ENCODE measurements at places on chromosomes 5 and 9. TPM values are rescaled to one million over a fixed set of nuclear protein-coding genes. Genes with fewer than 3 reads are reported as not detected.

DNA sequence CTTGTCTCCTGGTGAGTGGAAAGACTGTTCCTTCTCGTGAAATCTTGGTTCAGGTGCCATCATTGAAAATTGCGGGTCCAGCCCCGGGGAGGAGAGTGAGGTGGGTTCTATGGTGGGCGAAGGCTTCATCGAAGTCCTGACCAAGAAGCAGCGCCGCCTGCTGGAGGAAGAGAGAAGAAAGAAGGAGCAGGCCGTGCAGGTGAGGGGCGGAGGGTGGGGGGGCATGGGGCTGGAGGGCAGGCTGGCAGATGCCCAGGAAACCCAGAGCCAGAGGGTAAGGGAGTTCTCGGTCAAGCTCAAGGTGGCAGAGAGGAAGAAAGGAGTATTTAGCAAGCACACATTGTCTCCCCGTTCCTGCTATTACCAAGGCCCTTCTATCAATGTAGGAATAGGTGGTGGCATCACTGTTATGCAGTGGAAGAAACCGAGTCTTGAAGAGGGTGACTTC lies 24.3 kb upstream of the POMT1 start:
- no peaks in the 10 kb centered on the region for H3K36me3 ChIP-seq
- no peaks in the 10 kb centered on the region for H3K27me3 ChIP-seq
- H3K4me1 ChIP-seq: no peaks in the 10 kb centered on the region
- H3K4me3 ChIP-seq: no peak overlapping the region
- peak; percentile 59 for DNase-seq

DNA sequence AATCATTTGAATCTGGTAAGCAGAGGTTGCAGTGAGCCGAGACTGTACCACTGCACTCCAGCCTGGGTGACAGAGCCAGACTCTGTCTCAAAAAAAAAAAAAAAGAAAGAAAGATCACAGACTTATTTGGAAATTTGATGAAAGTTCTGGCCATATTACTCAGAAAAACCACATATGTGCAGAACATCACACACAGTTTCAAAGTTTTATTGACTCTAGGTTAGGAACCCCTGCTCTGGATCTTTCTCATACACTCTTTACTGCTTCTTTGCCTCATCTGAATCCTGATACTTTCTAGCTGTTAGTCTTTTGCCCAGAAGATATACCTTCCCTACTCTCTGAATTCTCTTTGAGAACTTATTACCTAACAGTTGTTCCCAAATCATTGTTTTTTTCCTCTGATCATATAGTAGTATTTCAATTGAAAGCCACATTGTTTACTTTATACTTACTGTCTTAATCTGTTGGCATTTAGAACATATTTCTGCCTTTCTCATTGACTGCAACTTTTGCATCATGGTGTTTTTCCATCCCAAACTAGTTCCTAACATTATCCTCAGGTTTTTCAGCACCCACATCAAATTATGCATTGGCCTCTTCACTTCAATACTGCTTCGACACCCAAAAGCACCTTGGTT lies 68.7 kb downstream of the LNPEP start:
- H3K36me3 ChIP-seq: no peaks in the 10 kb centered on the region
- H3K27ac ChIP-seq: peak overlapping the region; percentile 1
- no peaks in the 10 kb centered on the region for H3K4me1 ChIP-seq

DNA sequence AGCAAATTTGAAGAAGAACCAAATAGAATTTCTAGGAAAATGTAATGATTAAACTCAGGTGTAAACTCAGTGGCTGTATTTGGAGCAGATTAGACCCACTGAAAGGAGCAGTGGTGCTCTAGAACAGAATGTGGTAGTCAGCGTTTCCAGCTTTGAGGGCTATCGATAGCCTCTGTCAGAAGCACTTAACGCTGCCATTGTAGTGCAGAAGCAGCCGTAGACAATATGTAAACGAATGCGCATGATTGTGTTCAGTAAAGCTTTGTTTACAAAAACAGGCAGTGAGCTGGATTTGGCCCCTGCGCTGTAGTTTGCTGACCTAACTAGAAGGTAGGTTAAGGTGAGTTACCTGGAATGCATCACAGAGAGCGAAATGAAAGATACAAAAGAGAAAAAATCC lies 72.0 kb downstream of the FAM78A start:
- DNase-seq: no peak
- H3K27me3 ChIP-seq: no peaks in the 10 kb centered on the region
- H3K27ac ChIP-seq: no peak overlapping the region
- no peaks in the 10 kb centered on the region for H3K36me3 ChIP-seq
- H3K4me3 ChIP-seq: no peak overlapping the region
- H3K4me1 ChIP-seq: no peaks in the 10 kb centered on the region

DNA sequence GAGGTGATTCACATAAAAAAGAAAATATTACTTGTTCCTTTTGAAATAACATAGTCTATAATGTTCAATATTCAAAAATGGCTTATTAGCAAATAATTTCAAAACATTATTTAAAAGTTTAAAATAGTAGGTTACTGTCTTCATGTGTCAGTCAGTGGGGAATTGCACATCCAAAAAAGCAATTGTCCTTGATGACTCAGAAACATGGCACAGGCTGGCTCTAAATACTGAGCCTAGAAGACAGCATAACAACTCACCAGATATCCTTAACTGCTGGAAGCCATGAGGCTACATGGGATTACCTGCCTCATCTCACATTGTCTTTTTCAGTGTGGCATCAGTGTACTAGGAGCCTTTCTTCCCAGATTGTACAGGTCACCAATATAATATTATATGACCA lies 439.5 kb upstream of the RGMB start:
- no peaks in the 10 kb centered on the region for H3K4me1 ChIP-seq
- no peak for DNase-seq
- H3K27me3 ChIP-seq: no peaks in the 10 kb centered on the region
- no peak overlapping the region for H3K4me3 ChIP-seq
- no peaks in the 10 kb centered on the region for H3K36me3 ChIP-seq

HTR4 gene
- 0.29 TPM for polyA plus RNA-seq
